ENCODE measurements at places on chromosomes 16 and 17.

- peaks cover 9% of the 10 kb centered on the region for H3K4me1 ChIP-seq
- no peaks in the 10 kb centered on the region for H3K36me3 ChIP-seq
- no peaks in the 10 kb centered on the region for H3K27me3 ChIP-seq
- peak overlapping the region; percentile 81 for H3K27ac ChIP-seq
Measured at GRCh38 chr16:56728980-56729734, 772 bp upstream of the NUP93 start.

DNA sequence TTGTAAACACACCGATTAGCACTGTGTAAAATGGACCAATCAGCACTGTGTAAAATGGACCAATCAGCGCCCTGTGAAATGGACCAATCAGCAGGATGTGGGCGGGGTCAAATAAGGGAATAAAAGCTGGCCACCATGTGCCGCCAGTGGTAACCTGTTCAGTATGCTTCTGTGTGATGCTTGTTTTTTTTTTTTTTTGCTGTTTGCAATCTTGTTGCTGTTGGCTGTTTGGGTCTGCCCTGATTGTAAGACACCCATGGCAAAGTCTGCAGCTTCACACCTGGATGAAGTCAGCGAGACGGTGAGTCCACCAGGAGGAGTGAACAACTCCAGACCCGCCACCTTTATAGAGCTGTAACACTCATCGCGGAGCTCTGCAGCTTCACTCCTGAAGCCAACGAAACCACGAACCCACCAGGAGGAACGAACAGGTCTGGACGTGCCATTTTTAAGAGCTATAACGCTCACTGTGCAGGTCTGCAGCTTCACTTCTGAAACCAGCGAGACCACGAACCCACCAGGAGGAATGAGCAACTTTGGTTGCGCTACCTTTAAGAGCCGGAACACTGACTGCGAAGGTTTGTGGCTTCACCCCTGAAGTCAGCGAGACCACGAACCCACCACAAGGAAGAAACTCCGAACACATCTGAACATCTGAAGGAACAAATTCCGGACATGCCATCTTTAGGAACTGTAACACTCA, 85.0 kb upstream of the MED9 start:
- no peaks in the 10 kb centered on the region for H3K27me3 ChIP-seq
- H3K4me1 ChIP-seq, result peaks cover 14% of the 10 kb centered on the region

- H3K27me3 ChIP-seq, result no peaks in the 10 kb centered on the region
- no peak for DNase-seq
- H3K4me3 ChIP-seq, result no peak overlapping the region
- H3K4me1 ChIP-seq, result no peaks in the 10 kb centered on the region
- no peak overlapping the region for H3K27ac ChIP-seq
- no peaks in the 10 kb centered on the region for H3K36me3 ChIP-seq
Measured at GRCh38 chr17:50519141-50519834, 11.0 kb downstream of the MYCBPAP start.

DNA sequence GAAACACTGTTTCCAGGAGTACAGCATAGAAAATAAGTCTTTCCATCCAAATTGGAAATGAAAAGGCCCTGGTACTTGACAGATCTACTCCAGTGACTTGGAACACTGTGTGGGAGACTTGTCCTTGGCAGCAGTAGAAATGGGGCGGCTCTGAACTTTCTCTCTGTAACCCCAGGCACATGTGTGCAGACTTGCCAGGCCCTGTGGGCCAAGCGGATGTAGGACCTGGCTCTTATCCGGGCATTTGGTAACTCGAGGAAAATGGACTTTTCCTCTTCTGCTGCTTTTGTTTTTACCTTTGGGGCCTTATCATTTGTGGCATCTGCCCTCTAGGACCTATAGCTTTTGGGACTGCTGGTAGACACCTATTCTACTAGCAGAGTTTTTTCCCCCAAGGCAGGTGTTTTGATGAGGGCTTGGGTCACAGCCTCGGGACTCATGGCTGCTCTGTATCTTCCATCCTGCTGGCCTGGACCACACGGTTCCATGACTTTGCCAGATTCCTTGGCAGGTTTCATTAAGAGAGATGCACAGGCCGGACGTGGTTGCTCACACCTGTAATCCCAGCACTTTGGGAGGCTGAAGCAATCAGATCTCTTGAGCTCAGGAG, 43.5 kb downstream of the SMPD3 start:
- no peak overlapping the region for H3K27ac ChIP-seq
- DNase-seq, result no peak
- H3K36me3 ChIP-seq, result no peaks in the 10 kb centered on the region
- H3K4me3 ChIP-seq, result no peak overlapping the region

- no peak overlapping the region for H3K27ac ChIP-seq
- no peaks in the 10 kb centered on the region for H3K36me3 ChIP-seq
- no peak overlapping the region for H3K4me3 ChIP-seq
- DNase-seq, result no peak
- no peaks in the 10 kb centered on the region for H3K27me3 ChIP-seq
Measured at GRCh38 chr16:64251742-64252141, 870.1 kb downstream of the CDH11 start.

DNA sequence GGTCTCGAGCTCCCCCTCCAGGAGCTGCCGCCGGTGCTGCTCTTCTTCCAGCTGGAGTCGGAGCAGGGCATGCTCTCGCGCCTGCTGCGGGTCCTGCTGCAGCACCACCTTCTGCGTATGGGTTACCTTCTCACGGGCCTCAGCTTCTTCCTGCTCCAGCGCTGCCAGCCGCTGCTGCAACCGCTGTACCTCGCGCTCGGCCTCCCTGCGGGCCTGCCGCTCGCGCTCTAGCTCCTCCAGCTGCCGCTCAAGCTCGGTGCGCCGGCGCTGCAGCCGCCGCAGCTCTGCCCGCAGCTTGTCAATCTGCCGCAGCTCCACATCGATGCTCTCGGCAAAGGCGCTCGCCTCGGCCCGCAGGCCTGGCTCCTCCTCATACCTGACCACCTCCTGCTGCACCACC, 36.9 kb downstream of the UBN1 start:
- DNase-seq, result no peak
- H3K27me3 ChIP-seq, result no peaks in the 10 kb centered on the region
- H3K4me1 ChIP-seq, result no peaks in the 10 kb centered on the region
- no peak overlapping the region for H3K27ac ChIP-seq
- peaks cover 91% of the 10 kb centered on the region for H3K36me3 ChIP-seq

DNA sequence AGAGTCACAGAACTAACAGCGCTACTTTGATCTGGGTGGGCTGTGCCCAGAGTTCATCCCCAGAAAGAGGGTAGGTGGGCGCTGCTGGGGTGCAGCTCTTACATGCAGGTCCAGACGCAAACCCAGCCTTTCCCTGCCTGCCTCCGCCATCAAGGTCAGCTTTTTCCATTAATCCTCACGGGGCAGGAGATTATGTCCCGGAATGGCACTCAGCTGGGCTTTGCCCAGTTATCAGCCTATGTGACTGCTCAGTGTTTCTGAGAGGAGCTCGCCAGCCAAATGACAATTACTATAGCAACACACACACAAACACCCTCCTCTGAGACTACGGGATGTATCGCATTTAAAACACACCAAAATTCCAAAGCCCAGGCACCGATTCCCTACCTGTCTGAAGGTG, 20.1 kb downstream of the GLYR1 start:
- DNase-seq, result no peak
- no peak overlapping the region for H3K4me3 ChIP-seq
- peaks cover 83% of the 10 kb centered on the region for H3K36me3 ChIP-seq
- H3K27ac ChIP-seq, result no peak overlapping the region
- no peaks in the 10 kb centered on the region for H3K4me1 ChIP-seq

DNA sequence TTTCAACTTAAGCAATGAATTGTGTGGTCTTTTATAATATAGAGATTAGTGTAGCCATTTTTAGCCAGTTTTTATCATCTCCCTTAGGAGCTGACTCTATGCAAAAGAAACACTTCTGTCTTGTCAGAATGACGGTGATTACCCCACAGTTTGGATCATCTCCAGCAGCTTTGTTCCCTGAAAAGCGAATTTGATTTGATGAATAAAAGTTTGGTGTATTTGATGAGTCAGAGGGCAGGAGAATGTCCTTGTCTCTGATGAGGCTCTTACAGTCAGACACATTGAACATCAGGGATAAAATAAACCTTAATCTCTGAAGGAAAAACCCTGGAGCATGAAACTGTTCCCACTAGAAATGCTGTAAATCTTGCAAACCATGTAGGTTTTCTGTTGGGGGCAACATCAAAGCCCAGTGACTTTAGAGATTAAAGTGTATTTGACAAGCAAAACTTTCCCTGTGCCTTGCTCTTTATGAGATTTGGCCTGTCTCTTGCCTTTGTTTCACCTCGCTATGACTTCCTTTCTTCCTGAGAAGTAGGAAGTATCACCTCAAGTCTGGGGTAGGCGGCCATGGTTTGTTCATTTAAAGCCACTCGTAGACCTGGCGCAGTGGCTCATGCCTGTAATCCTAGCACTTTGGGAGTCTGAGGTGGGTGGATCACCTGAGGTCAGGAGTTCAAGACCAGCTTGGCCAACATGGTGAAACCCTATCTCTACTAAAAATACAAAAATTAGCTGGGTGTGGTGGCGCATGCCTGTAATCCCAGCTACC, 209.3 kb downstream of the FTO start:
- no peak for DNase-seq
- H3K4me3 ChIP-seq, result no peak overlapping the region
- H3K27me3 ChIP-seq, result no peaks in the 10 kb centered on the region
- H3K27ac ChIP-seq, result no peak overlapping the region

DNA sequence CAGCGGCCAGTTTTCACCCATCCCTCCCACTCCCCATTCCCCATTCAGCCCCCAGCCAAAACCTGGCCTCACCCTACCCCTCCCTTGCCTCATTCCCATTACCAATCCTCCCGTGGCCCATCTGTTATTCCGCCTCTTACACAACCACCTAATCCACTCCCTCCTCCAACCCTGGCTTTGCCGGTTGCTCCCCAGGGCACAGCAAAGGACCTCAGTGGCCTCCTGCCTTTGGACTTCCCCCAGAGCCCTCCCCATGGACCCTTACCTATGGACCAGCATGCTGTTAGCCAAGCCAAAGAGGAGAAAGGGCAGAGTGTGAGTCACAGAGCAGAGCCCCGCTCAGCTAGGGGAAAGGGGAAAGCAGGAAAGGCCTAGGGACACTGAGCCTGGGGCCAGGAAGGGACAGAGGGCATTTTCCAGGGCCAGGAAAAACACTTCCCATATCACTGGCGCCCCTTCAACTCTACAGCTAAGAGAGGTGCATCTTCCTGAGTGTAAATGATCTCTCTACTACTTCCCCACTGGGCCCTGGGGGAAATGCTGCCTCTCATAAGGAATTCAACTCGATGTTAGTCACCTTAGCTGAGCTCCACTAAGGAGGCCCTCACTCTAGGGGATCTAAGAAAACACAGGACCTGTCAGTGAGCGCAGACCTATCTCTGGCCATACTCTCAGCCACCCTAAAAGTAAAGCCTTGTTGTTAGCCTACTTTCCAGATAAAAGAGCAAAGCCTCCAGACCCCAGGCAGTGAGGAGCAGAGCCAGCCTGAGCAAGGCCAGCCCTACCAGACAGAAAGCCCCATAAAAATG, 10.6 kb downstream of the PEMT start:
- H3K4me1 ChIP-seq, result peaks cover 34% of the 10 kb centered on the region
- no peak overlapping the region for H3K4me3 ChIP-seq
- H3K36me3 ChIP-seq, result peaks cover 3% of the 10 kb centered on the region
- peak; percentile 83 for DNase-seq
- peak overlapping the region; percentile 85 for H3K27ac ChIP-seq

DNA sequence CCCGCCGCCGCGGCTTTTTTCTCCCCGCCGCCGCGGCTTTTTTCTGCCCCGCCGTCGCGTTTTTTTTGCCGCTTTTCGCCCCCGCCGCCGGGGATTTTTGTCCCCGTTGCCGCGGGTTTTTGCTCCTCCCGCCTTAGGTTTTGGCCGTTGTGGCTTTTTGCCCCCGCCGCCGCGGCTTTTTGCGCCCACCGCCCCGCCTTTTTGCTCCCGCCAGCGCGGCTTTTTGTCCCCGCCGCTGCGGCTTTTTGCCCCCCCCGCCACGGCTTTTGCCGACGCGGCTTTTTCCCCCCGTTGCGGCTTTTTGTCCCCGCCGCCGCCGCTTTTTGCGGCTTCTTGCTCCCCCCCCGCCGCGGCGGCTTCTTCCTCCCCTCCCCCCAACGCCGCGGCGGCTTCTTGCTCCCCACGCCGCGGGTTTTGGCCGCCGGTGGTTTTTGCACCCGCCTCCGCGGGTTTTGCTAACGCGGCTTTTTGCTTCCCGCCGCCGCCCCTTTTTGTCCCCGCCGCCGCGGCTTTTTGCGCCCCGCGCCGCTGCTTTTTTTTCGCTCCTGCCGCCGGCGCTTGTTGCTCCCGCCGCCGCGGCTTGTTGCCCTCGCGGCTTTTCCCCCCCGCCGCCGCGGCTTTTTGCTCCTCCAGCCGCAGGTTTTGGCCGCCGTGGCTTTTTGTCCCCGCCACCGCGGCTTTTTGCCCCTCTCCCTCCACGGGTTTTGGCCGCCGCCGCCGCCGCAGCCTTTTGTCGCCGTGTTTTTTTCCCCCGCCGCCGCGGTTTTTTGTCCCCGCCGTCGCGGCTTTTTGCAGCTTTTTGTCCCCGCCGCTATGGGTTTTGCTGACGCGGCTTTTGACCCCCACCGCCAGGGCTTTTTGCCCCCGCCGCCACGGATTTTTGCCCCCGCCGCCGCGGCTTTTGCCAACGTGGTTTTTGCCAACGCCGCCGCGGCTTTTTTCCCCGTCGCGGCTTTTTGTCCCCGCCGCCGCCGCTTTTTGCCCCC, 150.3 kb downstream of the KCNJ18 start:
- H3K36me3 ChIP-seq, result no peaks in the 10 kb centered on the region
- H3K4me1 ChIP-seq, result no peaks in the 10 kb centered on the region
- no peaks in the 10 kb centered on the region for H3K27me3 ChIP-seq
- no peak for DNase-seq
- no peak overlapping the region for H3K4me3 ChIP-seq

- H3K27me3 ChIP-seq, result no peaks in the 10 kb centered on the region
- H3K4me3 ChIP-seq, result peak overlapping the region; percentile 21
- peaks cover 17% of the 10 kb centered on the region for H3K4me1 ChIP-seq
- DNase-seq, result no peak
- peak overlapping the region; percentile 62 for H3K27ac ChIP-seq
Measured at GRCh38 chr17:29140631-29141513, 39.3 kb downstream of the MYO18A start.

DNA sequence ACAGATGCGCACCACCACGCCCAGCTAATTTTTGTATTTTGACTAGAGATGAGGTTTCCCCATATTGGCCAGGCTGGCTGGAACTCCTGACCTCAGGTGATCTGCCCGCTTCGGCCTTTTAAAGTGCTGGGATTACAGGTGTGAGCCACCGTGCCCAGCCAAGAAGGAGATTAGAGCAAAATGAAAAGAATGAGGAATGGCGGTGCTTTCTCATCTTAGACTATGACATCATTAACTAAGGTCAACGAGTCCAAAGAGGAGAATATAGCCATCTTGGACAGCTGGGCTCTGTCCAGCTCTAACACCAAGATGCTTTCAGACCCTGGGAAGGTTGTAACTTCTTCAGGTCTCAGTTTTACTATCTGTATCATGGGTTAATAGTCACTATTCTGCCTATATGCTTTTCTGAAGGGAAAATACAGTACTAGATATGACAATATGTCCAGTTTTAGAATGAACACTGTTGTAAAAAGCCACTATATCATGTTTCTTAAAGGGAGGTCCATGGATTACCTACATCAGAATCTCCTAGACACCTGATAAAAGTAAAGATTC, 76.7 kb downstream of the SLC39A11 start:
- H3K4me3 ChIP-seq, result no peak overlapping the region
- H3K27me3 ChIP-seq, result no peaks in the 10 kb centered on the region
- DNase-seq, result no peak

- no peaks in the 10 kb centered on the region for H3K27me3 ChIP-seq
- no peak for DNase-seq
- H3K27ac ChIP-seq, result no peak overlapping the region
- H3K36me3 ChIP-seq, result no peaks in the 10 kb centered on the region
- no peaks in the 10 kb centered on the region for H3K4me1 ChIP-seq
Measured at GRCh38 chr16:75818491-75818890, 92.2 kb upstream of the CPHXL start.
